Muscle of leg (tissue), 16 donors: ENCODE measurements at places on chromosomes 11 and 22.

- no peak for DNase-seq
Observed at GRCh38 chr11:35376613-35377012, 42.7 kb downstream of the SLC1A2 start.

DNA sequence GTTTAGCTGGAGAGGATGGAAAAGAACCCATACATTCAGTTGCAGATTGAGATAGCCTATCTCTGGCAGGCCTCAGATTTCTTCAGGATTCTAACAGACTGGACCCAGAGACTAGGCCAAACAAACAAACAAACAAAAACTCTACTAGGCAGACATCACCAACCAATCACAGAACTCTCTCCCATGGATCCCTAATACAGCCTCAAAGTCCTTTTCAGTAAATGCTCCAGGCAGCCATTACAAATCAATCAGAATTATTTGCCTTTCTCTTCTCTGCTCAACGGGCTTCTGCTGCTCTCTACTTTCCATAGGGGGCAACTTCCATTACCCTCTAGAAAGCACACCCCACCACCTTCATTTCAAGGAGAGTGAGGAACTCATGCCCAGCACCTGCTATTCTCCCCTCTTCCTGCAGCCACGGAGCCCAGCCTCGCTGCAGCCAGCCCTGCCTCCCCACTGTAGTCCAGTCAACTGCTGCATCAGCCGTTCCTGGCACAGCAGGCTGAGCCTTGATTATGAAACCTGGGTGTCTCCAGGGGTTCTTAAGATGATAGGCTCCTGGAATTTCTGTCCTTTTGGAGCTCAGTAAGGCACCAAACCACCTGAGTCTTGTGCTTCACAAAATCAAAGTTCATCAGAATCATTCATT, 19.0 kb upstream of the SMIM35 start:
- no peak for DNase-seq

DNA sequence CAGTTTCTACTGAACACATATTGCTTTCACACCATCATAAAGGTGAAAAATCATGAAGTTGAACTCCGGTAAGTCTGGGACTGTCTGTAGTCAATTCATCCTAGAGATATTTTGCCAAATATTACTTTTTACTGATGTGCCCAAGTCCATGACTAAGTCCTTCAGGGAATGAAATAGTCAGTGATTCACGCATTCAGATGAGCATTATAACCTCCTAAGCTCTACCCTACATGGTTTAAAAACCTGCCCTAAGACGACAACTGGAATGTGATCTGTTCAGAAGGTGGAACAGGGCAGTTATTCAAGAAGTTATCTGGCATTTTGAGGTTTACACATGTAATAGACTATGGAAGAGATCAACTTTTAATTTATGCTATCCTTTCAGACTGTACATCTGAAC, 125.6 kb downstream of the TRPC6 start:
- no peak for DNase-seq

- DNase-seq, result no peak
Observed at GRCh38 chr11:128834157-128834556, 32.9 kb downstream of the KCNJ1 start.

DNA sequence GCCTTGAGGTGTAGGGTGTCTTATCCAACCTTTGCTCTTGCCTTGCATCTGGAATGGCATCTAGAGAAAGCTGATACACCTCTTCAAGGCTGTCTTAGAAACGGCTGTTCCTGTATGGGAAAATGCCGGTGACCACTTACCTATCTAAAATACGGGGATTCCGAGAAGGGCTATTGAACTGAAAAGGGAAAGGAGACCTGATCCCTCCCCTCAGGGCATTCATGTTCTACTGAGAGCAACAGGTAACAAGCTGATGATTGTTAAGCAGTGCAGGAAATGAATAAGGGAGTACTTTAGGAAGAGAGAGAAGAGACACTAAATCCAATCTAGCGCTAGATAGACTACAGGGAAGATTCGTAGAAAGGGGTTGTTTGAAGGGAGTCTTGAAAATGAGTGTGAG, 1388.1 kb downstream of the FAM181B start:
- DNase-seq, result no peak
